Endodermal cell (in vitro differentiated cells): ENCODE measurements at places on chromosomes 1 and 21.
A peak's percentile ranks its signal among the peaks of the same experiment; 100 is the strongest.

DNA sequence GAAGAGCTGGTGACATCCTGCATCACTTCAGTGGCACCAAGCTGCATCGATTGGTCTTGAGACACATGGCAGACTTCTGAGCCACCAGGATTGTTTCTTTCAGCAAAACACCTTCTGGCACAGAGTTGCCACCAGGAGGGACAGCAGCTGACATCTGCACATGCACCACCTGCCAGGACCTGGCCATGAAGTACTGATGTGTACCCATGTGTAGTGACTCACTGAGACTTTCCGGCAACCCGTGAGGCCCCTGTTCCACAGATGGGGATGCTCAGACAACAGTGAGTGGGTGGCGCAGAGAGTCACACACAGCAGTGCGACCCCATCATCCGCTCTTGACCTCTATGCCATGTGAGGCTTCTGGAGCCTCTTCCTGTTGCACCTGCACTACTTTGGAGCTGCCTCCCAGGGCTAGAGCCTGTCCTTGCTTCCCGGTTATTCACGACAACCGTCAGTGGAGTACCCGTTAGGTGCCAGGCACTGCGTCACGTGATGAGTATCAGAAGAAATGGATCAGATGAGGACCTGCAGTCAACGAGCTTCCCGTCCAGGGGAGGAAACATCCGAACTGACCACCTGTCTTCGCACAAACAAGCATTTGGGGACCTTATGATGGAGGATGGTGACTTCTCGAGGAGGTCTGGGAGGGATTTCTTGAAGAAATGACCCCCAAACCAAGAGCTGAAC lies 80.5 kb upstream of the VAMP3 start:
- no peak for DNase-seq

GRCh38 chr1:234495231-234495990 lies 16.4 kb upstream of the TARBP1 start:
- no peak for DNase-seq

GRCh38 chr1:85295006-85295431 lies 18.6 kb upstream of the BCL10 start:
- no peak for DNase-seq

DNA sequence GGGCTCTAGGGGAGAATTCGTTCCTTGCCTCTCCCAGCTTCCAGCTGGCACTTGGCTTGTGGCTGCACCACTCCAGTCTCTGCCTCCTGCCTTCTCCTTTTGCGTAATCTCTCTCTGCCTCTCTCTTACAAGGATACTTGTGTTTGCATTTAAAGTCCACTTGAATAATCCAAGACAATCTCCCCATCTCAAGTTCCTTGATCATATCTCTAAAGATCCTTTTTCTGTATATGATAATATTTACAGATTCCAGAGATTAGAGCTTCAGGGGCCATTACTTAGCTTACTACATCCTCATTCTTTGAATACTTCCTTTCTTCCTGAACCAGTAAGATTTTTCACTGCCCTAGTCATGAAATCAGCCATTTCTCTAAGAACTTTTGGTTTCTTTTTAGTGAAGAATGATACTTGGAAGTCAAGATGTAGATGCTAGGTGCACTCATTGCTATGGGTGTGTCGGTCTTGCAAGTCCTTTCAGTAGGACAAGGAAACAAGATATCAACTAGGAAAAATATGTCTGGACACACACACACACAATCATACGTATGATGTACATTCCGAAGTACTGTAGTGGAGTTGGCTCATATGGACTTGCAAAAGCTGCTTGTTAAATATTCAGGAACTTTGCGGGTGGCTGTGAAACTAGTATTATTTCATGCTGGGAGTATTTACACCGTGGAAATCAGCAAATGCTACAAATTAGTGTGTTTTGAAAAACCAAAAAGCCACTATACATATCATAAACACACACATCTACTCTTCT lies 20.8 kb upstream of the RLF start:
- no peak for DNase-seq

GRCh38 chr1:192153276-192153675 lies 5.0 kb upstream of the RGS18 start:
- no peak for DNase-seq

DNA sequence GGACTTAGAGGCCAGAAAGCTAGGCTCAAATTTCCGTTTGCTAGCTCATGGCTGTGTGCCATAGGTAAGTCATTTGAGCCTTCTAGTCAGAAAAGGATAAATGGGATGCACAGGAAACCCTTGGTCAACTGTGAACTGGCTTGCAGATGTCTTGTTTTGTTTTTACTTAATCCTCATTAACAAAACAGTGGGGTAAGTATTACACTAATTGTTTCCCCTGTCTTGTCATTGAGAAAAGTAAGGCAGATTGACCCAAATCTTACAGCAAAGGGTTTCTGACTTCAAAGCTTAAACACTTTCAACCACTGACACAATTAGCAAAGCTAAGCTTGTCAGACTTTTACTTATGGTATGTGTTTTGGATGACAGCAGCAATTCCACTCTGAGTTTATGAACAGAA lies 291.3 kb downstream of the NTNG1 start:
- no peak for DNase-seq

DNA sequence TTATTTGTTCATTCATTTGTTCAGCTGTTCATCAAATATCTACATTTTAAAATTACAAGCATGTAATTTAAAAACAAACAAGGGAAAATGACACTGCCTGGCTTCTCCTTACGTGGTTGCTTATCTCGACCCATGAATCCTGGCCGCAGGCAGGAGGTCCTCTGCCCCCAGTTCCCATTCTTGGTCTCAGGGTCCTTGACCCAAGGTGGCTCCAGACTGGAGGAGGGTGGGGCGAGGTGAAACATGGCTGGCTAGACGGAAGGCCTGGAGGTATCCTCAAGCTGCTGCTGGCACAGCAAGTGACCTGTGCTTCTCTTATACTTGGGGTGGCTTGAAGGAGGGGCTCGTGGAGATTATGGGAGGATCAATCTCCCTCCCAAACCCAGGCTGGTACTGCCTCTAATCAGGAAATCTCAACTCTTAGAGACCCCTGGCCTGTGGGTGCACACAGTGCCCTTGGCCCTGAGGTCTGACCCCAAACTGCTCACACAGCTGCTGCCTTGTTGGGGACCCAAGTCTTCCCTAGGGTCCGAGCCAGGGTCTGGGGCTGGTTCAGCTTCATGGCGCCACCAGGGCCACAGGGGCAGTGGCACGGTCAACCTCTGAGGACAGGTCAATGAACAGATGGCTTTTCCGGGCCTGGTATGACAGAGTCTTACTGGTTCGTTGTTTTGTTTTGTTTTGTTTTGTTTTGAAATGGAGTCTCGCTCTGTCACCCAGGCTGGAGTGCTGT lies 63.7 kb downstream of the SCCPDH start:
- DNase-seq = peak; percentile 35

GRCh38 chr1:62781841-62782543 lies 1.9 kb upstream of the ATG4C start:
- no peak for DNase-seq

DNA sequence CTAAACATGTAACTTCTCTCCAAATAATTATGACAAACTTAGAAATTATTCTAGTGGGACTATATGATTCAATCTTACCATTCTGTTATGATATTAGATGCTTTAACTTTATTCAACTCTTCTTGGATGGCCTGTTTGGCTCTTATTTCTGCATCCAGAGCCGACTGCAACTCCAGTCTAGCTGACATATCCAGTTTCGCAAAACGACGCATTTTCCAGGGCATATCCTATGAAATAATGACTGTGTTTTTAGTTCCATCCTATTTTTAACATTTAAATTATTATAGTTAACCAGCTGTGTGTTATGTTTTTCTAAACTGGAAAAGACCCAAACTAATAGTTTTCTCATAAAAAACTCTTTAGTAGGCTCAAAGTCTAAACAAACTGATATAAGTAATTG lies 133.7 kb downstream of the COQ8A start:
- DNase-seq = no peak

- DNase-seq = peak; percentile 83
Measured at GRCh38 chr1:109793486-109794318, 30.0 kb upstream of the EPS8L3 start.

DNA sequence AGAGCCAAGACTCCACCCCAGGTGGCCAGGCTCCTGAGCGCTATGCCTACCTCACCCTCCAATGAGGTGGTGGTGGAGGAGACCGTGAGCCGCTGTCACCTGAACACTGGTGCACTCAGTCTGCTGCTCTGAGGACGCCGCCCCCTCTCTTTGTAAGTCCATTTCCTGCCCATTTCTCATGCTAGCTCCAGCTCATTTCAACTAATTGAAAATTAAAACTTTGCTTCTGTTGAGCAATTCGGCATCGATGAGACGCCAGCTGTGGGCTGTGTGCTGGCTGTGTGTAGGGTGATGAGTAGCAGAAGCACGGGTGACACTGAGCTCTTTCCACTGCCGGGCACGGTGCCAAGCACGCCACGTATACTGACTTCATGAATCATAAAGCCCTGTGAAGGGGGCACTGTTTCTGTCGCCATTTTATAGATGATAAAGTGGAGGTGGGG lies 11.2 kb downstream of the TNFRSF1B start:
- no peak for DNase-seq

- no peak for DNase-seq
Measured at GRCh38 chr1:86233403-86233802, 76.8 kb upstream of the COL24A1 start.

GRCh38 chr1:166307261-166308188 lies 140.7 kb upstream of the FAM78B start:
- no peak for DNase-seq

GRCh38 chr1:244436336-244437085 lies 15.2 kb downstream of the ADSS2 start:
- no peak for DNase-seq

DNA sequence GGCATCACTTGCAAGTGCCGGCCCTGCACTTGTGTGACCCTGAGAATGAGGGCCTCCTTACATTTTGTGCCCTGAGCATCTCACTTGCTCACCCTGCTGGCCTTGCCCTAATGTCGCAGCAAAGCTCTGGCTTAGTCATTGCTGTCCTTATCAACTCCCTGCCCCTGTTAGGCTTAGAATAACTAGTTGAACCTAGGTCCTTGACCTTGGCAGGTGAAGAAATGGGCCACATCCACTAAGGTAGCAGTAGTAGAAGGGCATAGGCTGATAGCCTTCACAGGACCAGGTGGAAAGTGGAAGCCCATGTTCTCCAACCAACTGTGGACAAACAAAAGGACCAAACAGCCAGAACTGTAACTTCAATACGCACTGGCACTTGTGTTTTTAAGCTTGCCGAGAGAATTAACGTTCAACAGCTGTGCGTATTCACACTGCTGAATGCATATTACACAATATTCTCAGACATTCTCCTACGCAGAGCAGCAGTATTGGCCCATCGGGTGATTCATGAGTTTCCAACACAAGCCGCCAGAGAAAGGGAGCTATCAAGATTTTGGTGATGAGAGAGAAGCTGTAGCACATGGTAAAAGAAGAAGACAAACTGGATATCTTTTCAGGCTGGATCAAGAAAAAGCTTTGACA lies 27.7 kb upstream of the PTGFRN start:
- peak; percentile 87 for DNase-seq

DNA sequence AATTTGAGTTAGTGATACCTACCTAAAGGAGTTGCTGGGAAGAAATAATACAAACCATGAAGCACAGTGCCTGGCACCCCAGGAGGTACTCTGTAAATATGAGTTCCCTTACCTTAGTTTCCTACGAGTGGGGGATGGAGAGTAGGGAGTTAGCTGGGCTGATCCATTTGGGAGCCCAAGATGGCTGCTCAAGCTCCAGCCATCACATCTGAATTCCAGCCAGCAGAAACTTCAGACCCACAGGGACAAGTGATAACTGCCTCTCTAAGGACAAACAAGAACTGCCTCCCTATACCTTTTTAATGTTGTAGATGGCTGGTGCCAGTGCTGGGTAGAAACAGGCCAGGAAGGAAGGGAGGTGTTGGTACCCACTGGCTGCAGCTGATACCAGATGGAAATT lies 22.7 kb downstream of the HTR6 start:
- no peak for DNase-seq

GRCh38 chr1:183353597-183353996 lies 64.6 kb downstream of the NMNAT2 start:
- peak; percentile 72 for DNase-seq

DNA sequence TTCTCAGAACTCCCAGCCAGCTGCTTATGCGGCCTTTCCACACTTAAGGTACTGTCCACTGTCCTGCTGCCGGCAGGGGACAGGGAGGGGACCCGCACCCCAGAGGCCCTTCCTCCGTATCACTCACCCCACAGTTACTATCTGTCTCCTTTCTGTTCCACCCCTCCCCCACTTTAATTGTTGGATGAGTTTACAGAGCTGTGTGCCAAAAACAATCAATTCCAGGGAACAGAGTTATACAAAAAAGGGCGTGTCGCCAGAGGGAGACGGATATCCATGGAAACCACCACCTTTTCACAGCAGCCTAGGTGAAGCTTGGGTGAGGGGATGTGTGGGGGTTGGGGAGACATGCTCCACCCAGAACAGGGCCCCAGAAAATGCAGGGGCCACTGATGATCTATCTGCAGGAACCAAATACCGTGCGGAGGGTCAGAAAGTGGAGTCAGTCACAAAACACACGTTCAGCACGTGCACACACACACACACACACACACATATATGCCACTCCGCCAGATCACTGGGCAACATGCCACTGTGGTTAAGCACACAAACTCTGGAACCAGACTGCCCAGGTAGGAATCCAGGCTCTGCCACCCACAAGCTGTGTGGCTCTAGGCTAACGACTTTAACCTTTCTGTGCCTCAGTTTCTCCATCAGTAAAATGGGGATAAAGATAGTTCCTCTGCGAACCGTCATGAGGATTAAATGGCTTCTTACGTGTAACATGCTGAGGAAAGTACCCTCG lies 30.5 kb downstream of the CASZ1 start:
- no peak for DNase-seq

DNA sequence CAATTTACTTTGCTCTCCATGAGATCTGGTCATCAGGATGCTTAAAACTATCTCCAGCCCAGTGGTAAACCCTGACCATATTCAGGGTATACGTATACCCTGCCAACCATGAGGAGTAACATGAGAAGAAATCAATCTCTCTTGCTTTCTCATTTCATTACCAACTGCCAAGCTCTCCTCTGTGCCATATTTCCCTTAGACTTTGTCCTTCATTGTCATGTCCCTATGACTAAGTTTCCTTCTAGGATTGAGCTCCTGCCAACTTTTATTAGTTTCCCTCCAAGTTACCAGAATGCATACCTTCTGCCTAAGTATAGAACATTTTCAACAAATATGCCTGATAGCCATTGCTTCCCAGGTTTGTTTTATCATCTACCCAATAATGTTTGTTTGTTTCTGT lies 1113.9 kb upstream of the B3GALT2 start:
- DNase-seq = no peak
